ENCODE measurements at places on chromosomes 3 and 15.

DNA sequence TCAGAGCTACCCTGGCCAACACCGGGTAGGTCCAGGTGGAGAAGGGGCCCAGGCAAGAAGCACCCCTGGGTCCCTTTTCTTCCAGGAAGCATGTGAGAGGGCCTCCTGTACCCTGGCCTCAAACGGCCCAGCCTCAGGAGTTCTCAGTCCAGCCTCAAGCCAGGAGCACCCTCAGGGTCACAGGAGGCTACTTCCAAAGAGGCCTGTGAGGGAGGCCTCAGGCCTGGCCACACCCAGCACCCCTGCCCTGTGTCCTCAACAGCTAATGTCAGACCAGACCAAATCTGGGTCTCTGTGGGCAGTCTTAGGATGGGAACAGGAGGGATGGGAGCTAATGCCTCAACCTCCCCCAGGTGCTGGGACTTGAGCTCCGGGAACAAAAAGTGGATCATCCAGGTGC is 23.5 kb downstream of the PTH1R start:
- no peak for DNase-seq

DNA sequence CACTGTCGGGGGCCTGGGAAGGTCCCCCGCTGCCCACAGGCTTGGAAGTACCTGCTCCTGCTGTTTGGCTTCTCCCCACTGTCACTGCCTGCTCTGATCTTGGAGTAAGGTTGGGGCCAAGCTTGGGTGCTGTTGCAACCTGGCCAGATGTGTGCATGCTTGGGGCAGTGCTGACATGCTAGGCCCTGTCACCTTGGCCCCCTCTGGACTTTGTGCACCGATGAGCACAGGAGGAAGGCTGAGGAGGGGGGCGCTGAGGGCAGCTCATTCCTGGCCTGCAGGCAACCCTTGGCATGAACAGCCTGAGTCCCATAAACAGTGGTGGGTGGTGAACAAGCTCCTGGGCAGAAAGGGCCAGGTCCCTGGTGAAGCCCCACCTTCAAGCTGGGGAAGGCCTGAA is 4.0 kb upstream of the XCR1 start:
- no peak for DNase-seq

- no peak for DNase-seq
These were observed 34.9 kb upstream of the GPR160 start for GRCh38 chr3:170002879-170003278.

DNA sequence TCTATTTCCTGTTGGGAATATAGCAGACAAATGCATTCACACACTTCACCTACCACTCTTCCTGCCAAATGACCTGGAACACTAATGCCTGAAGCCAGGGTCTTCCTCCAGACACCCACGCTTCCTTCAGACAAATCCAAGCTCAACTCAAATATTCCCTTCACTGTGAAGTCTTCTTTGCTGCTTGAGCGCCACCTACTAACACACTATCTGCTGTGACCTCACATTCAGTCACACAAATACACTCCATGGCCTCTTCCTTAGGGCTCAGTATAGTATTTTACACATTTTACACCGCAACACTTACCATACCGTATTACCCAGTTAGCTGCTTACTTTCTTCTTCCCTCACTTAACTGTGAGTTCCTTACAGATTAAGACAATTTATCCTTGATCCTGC is 149.4 kb downstream of the SHOX2 start:
- no peak for DNase-seq

DNA sequence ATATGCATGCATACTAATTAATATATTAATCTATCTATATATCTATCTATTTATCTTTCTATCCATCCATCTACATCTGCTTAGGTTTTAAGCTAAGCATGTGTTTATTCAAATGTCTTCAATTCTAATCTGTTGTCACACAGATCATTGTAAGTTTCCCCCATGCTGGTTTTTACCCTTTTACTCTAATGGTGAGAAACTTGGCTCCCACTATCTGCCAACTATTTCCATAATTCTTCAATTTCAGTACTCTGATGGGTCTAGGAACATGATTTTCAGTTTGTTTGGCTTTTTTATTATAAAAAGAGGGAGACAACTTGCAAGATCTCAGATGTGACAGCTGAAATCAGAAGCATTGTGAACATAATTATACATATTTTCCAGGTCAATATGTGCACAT is 773.8 kb downstream of the PLOD2 start:
- DNase-seq: no peak

DNA sequence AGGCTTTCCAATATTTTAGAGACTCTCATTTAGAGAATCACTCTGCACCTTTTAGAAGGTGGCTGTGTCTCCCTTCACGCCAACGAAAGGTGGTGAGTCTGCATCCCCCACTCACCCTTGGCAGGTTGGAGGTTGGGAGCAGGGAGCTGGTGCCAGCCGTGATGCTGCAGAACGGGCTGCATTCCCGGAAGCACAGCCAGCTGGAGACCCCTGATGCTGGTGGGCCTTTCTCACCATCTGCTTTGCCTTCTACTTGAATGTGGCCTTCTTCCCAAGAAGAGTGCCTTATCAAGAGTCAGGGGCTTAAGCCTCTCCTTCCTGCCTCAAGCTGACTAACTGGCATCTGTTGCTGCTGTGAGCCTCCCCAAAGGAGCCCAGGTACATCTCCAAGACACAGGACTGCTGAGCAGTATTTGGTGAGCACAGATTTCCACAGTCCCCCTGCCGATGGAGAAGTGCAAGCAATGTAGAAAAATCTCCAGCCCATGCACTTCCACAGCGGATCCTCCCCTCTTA is 17.7 kb upstream of the HEG1 start:
- DNase-seq: no peak

DNA sequence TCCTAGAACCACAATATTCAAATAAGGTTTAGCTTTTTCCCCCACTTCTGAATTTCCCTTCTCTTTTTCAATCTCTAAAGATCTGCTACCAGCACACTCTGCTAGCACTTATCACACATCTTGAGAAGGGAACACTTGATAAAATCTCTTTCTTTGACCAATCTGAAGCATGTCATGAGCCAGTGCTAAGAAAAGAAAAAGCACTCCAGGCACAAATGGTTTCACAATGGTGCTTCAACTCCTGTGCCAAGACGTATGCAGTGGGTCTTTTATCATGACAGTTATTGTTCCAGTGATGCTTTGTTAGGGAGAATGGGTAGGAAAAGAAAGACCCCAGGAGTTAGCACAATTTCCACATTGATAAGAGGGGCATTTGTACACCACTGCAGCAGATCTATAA is 248.4 kb downstream of the ZNF385D start:
- no peak for DNase-seq

DNA sequence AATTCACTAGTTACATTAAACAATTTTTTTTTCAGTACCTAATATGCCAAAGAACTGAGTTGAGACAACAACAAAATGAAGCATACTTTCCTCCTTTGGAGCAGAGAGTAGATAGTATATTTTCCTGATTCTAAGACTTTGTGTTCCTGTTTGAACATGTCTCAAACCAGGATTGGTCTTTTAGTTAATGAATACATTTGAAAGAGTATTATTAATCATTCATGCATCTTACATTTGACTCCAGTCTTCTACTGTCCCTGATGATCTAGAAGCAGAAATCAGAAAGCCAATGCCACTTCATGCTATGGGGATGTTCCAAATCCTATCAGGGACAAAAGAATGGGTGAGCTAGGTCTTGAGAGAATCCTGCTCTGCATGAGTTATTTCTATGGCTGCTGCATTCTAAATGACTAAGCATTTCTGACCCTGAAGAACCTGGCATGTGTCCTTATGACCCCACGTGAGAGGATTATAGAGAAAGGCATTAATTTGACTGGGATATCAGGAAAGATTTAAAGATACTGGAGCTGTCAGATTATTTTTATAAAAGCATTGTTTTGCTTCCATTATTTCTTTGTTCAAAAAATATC is 32.9 kb upstream of the MBNL1 start:
- DNase-seq: no peak

DNA sequence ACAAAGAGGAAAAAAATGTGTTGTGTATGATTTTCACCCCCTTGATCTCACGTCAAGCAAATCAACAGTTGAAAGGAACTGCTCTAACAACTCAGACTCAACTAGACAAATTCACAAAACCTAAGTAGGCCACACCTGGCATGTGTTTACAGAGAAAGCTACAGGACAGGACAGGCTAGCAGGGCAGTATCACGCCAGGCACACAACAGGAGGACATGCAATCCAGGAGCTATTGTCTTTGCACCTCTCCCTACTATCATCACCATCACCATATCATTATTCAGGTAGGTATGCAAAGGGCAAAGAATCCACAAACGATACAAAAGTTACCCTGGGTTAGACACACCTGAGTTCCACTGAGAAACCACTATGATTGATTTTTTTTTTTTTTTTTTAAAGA is 86.4 kb downstream of the TBL1XR1 start:
- no peak for DNase-seq

DNA sequence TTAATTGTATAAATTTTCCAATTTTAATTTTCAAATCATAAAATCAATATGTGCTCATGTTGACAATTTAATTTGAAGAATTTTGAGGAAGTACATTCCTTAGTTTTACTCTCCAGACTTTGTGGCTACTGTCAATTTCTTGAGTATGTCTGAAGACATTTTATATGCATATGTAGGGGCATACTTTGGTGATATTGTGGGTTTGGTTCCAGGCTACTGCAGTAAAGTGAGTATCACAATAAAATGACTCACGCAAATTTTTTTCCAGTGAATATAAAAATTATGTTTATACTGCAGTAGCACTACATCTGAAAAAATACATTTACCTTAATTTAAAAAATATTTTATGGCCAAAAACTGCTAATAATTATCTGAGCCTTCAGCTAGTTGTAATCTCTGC is 123.2 kb upstream of the PLCL2 start:
- no peak for DNase-seq

DNA sequence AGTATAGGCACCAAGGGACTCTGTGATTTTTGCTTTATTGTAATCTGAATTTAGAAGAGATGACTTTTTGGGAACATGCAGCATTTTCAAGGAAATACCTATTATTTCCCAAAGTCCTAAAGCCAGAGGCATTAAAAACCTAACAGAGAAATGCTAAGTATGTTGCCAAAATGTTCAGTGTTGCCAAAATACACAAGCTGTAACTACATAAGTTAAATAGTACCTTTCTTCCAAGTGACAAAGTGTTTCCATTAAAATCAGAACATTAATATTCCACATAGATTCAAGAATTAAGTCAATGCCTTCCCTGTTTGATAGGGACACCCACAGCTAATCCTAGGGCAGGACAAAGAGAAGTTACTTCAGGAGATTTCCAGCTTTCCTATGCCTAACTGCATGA is 42.0 kb downstream of the MKRN2 start:
- no peak for DNase-seq

DNA sequence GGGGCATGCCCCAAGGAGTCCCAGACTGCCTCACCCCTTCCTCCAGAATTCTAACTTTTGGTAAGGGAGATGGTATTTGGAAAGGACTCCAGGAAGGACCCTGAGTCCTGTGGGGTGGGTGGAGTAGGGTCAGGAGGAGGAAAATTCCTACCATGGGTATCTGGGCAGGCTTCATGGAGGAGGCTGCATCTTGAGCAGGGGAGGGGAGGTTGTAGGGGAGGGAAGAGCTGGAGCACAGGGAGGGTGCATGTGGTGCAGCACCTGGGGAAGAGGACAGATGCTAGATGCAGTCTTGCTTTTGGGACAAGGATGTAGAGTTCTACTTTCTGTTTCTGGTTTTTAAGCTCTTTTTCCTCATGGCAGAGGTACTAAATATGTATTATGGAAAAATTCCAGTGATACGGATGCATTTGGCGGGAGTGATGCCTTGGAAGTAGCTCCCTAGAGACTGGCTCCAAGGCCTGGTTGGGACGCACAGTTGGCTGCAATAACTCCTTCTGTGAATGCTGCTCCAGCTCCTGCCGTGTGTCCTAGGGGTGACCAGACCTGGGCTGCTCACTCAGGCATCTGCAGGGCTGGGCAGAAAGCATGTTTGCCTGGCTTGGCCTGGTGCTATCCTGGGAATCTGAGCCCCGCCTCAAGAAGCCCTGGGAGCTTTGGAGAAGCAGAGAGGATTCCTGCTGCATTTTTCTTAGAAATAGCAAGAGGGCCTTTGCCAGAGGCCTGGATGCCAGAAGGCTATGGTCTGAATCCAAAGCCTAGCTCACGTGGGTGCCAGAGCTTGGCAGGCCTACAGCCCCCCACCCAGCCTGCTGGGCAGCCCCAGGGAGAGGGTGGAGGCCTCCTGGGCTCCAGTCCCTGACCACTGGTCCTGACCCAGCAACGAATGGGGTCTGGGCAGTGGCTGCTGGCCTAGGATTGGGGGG is 10.1 kb downstream of the SEMA3F start:
- no peak for DNase-seq

DNA sequence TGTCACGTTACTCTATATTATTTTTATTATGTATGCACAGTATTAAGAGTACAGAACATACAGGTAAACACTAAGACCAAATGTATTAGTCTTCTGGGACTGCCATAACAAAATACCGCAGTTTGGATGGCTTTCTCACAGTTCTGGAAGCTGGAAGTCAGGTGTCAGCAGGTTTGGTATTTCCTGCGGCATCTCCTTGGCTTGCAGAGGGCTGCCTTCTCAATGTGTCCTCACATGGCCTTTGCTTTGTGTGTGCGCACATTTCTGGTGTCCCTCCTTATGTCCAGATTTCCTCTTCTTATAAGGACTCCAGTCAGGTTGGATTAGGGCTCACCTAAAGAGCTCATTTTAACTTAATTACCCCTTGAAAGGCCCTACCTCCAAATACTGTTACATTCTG is 53.8 kb upstream of the CPOX start:
- no peak for DNase-seq

- DNase-seq: no peak
These were observed 64.8 kb upstream of the BCL6 start for GRCh38 chr3:187810021-187810446.

GRCh38 chr3:143700431-143700975 is 147.8 kb downstream of the SLC9A9 start:
- no peak for DNase-seq

GRCh38 chr3:35448121-35448520 is 191.2 kb upstream of the ARPP21 start:
- no peak for DNase-seq

DNA sequence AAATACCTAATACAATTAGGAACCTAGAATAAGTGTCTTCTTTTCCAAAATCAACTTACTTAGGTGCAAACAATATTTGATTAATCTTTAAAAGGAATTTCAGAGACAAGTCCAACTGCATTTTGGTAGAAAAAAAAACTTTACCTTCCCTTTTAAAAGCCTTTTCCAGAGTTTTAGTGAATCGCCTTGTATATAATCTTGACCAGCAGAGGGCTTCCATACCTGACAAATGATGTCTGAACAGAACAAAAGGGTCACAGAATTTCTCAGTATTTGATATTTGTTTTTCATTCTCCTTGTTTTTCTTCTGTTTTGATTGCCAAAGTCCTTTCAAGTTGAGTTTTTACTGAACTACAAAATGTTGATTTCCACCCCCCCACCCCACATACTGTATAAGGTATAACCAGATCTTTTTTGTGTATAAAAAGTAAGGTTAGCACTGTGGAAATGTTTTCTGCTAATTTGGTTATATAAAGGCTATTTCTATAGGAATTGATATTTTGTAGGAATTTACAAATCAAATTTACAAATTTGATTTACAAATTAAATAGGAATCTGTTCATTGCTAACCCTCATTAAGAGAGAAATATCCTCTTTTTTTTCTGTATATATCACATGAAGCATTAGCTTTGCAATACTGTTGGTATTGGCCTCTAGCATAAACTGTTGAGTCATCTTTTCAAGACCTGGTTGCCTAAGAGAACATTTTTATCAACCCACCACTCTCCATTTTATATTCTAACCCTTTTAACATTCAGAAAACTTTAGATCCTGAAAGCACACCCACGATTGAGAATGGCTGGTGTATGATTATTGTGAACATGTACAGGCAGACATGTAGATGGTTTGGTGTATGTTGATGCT is 464.1 kb upstream of the RARB start:
- DNase-seq: no peak

GRCh38 chr3:143298886-143299535 is 179.4 kb downstream of the CHST2 start:
- no peak for DNase-seq
